Stimulated activated CD4-positive, alpha-beta T cell treated with anti-CD3 and anti-CD28 coated beads, Interleukin-15, amount 100 ng/mL, for 1 hour (primary cell): ENCODE measurements at places on chromosomes 7 and 10.

- DNase-seq = no peak
These were observed 363.6 kb upstream of the NRP1 start for GRCh38 chr10:33698033-33698432.

- no peak for DNase-seq
These were observed 51.9 kb downstream of the ASZ1 start for GRCh38 chr7:117375380-117375779.

GRCh38 chr10:20110125-20111100, 294.2 kb downstream of the PLXDC2 start:
- DNase-seq = no peak

DNA sequence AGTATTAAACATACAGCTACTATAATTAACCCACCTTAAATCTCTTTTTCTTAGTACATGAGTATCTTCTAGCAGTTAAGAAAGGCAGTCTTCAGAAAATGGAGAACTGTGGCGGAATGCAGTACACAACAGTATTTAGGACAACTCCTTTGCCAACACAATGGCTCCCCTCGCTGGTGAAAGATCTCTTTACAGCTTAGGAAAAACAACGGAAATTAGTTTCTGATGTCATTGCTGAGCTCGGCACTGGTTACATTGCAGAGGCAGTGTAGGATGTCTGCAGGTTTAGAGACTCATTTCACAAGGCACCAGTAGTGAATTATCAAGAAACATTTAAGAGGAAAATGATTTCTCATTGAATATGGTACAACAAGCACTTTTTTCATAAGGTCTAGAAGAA, 43.4 kb downstream of the GLRX3 start:
- no peak for DNase-seq

DNA sequence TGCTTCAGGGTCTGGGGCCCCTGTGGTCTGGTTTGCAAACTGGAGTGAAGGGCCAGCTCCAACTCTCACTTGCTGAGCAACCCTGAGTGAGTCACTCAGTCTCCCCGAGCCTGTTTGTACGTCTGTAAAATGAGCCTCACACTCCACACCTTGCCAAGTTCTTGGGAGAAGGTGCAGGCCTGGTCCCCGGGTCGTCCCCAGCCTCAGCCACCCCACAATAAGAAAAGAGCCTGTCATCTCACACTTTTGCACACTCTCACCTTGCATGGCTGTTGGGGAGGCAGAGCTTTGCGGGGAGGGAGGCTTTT, 5.2 kb downstream of the GRIFIN start:
- DNase-seq = no peak

- DNase-seq = no peak
These were observed 10.8 kb downstream of the CHAT start for GRCh38 chr10:49624629-49625028.

- no peak for DNase-seq
These were observed 245.2 kb downstream of the ADAM12 start for GRCh38 chr10:126143117-126143516.

- DNase-seq = no peak
These were observed 32.1 kb downstream of the CNPY1 start for GRCh38 chr7:155514296-155514695.

DNA sequence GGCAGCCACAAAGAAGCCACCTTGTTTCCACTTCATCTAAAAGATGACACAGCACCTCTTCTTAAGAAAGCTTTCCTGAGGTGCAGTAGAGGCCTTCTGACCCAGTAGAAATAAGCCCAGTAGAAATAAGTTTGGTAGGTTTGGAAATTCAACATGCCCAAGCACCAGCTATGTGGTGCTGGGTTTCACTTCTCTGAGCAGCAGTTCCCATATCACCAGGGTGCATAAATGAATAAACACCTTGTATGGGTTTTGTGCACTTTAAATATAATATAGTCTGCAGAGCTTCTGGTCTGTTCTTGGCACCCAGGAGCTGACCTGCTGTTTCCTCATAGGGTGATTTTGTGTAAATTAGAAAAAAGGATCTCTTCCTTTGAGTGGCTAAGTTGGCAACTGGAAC, 492.4 kb upstream of the SORCS1 start:
- no peak for DNase-seq

DNA sequence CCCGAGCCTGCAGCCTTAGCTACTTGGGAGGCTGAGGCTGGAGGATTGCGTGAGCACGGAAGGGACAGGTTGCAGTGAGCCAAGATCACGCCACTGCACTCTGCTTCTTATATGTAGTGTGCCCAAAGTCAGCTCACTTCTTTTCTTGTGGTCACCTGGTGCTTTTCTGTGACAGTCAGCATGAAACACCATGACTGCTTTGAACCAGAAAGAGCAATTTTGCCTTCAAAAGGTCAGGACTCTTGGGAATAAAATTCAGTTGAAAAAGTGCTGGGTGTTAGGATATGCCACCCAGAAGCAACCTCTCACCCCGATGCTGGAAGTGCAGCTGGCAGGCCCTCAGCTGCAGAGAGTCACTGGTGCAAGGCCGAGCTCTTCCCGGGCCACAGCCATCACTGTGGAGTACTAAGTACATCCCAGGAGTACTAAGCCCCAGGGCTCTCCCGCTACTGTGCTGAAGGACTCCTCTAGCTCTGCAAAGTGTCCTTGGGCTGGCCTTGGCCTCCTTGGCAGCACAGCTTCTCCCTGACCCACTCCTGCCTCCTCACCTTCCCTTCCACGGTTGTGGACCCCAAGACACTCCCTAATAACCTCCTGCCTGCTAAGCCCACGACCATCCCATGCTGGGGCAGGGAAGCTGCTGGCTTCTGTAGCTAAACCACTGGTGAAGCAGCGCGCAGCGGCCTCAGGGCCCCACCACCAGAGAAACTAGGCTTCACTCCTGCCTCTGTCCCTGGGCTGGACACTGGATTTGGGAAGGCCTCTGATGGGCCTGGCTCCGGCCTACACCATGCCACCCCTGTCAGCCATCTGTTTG, 17.6 kb upstream of the GDI2 start:
- DNase-seq = no peak

- no peak for DNase-seq
These were observed 276.5 kb upstream of the SMIM30 start for GRCh38 chr7:113394856-113395255.

DNA sequence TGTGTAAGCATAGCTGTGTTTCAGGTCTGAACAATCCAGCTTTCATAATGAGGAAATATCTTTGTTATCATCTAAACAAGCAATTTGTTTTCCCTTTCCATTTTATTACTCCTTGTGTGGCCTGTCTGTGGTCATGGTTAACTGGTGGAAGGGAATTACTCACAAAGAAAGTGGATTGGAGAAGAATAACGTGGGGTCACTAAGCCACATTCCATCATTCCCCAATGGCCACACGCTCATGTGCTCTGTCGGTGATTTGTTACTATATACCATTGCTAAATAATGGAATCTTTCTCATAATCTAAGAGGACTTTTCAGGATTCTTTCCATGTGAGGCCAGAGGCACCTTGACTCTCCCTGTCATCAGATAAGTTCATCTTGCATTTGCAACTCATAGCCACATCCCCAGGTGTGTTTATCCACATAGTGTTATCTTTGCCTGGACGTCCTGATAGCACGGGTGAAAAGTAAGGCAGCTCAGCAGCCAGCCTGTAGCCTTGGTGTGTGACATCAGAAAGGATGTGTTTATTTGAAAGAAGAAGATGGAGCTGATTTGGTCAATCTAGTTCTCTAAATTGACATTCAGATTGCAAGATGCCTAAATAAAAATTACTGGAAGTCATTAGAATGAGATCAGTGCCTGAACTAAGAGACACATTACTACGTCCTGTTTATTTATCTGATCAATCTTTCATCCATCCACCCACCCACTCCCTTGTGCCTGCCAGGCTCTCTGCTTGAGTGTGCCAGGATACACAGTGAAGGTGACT, 128.9 kb downstream of the CELF2 start:
- DNase-seq = no peak

DNA sequence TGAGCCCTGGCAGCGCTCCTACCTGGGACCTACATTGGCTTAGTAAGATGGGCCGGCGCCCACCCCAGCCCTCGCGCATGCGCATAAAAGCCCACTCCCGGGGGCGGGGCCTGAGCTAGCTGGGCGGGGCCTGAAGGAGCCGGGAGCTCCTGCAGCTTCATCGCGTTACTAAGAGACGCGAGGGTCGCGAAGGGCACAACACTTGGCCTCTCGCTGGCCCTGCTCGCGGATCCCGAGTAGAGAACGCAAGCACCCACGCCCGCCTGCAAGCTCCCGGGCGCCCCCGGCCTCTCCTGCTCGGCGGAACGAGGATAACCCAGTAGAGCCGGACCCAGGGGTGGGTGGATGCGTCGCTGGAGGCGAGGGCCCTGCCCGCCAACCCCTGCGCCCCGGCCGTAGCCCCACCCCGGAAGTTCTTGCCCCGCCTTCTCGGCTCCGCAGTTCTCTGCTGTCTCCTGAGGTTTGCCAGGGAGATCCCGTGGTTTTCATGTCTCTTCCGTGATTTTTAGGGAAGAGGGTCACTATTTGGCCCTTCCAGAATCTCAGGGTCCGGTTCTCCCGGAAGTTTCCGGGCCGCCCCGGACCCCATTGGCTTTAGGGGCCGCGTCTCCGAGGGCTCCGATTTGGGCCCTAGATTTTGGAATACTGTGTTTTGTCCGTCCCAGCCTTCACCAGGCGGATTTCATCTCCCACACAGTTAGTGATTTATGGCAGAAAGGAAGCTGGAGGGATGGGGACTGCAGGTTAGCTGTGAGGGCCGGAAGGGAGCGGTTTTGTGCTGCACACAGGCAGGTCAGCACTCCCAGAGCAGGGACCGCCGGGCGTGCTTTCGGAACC, at the start of gene MEIG1:
Gene MEIG1, plus strand, starts transcription at position 168 of the 837 bp plus-strand sequence. CDS start 7,081 bp downstream, outside the sequence.
- DNase-seq = peak; percentile 87

DNA sequence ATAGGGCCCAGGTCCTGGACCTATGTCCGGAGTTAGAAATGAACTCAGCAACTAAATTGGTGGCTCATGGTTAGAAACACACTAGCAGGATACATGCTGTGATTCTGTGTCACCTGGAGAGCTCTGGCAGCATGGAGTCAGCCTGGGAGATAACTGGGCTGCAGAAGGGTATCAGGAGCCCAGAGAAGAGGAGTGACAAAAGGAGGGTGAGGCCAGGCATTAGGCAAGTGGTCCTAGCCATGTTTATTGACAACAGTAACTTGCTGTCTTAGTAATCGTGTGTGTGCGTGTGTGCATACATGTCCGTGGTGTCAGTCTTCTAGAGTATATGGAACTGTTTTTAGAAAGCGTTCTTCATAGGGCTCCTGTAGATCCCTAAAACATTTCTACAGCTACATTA, 157.5 kb upstream of the PHYHIPL start:
- no peak for DNase-seq

DNA sequence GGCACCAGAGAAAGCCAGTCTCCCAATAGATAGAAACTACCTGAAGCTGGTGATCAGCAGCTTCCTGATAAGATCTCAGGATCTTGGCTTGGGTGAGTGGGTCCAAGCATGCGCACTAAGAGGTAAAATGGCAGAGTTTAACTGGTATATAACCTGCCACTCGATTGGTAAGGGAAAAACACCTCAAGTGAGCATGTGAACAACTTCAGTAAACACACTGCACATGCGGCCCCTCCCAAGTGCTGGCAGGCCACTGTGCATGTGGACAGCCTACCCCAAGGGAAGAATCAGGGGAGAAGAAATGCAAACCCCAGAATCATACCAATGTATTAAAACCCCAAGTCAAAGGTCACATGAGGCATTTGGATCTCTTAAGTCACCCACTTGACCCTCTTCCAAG, 17.7 kb upstream of the PON1 start:
- no peak for DNase-seq

DNA sequence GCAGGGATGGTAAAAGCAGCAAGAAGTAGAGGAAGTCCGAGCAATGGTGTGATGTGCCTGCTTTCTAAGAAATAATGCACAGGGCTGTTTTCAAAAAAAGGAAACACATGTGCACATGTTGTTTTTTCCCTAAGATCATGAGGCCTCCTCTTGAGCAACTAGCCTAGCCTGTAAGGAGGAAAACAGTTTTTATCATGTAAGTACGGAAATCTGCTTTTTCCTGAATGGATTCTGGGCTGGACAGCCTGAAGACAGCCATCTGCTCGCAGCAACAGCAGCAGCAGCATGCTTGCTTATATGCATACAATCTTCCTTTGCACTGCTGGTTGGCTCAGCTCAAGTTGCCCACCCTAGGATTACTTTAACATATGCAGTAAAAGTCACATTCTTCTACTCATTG, 87.1 kb downstream of the HIBADH start:
- DNase-seq = no peak

DNA sequence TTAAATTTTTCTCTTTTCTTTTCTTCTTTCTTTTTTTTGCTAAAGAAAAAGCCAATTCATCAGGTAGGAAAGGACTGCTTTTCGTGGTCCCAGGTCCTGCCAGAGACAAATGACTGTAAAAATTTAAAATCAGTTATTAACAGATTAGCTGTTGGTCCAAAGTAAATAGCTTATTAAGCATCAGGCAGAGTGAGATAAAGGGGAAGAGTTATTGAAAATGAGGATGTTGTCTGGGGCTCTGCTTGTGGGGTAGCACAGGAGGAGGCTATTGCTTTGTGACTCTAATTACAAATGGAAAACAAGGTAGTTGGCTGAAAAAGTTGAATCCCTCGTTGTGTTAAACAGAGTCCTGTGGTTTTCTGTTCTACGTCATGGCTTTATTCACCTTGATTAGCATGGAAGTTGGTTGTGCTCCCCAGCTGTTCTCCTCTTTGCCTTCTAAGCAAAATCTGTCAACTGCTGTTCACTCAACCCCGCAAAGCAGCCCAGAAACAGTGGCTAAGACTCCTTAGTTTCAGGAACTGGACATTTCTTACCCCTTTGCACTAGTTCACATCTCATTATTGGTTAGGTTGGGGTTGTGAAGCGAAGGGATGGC, 128.9 kb downstream of the SNX10 start:
- DNase-seq = no peak

GRCh38 chr10:130159192-130159794, 23.1 kb downstream of the GLRX3 start:
- no peak for DNase-seq

DNA sequence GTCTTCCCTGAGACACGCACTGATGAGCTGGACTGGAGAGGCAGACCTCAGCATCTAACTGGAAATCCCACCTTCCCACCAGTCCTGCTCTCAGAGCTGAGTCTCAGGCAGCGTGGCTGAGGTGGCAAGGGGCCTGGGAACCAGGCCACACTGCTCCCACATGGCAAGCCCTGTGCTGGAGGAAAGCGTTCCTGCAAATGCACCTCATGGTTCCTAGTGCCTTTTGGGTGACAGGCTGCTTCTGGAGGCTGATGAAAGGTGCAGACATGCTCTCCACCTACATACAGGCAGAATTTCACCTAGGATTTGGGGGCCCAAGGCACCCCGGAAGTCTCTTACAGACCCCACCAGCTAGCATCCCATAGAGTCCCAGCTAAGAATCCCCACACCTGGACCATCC, 432.9 kb upstream of the FOXK1 start:
- DNase-seq = no peak
